Kidney glomerular epithelial cell (primary cell): ENCODE measurements at places on chromosomes 3 and 15.

DNA sequence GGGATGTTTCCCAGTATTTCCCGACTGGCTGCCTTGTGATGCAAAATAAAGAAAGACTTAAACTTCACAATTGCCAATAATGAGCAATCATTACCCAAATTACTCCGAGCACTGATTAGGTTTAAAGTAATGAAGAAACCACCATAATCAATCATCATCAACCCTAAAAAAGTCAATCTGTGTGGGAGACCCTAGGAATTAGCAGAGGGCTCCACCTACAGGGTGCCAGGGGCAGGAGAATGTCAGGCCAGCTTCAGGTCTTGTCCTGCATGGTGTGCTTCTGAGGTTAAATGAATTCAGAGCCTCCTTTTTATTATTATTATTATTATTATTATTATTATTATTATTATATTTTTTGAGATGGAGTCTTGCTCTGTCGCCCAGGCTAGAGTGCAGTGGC lies 478.0 kb upstream of the ARRDC4 start:
- no peak for DNase-seq

- no peak for DNase-seq
These were observed 75.2 kb downstream of the NEK10 start for GRCh38 chr3:27293939-27294338.

GRCh38 chr15:89978914-89979313 lies 22.2 kb upstream of the ZNF710 start:
- DNase-seq: no peak

- peak; percentile 32 for DNase-seq
These were observed 43.8 kb downstream of the ZNF710 start for GRCh38 chr15:90044916-90045371.

DNA sequence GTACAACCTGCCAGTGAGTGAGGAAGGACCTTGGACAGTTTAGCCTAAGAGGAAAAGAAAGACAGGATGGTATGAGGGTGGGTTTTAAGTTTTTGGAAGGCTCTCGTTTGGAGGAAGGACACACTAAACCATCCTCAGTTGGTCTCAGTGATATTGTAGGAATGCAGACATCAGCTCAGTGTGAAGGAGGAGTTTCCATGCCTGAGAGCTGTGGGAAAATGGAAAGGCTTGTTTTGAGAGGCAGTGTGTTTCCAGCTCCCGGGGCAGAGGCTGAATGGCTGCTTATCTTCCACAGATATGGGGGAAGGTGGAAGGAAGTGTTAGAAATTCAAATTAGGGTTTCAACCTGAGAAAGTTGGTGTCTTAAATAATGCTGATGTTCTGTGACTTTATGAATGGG lies 89.6 kb upstream of the MYZAP start:
- DNase-seq: no peak

DNA sequence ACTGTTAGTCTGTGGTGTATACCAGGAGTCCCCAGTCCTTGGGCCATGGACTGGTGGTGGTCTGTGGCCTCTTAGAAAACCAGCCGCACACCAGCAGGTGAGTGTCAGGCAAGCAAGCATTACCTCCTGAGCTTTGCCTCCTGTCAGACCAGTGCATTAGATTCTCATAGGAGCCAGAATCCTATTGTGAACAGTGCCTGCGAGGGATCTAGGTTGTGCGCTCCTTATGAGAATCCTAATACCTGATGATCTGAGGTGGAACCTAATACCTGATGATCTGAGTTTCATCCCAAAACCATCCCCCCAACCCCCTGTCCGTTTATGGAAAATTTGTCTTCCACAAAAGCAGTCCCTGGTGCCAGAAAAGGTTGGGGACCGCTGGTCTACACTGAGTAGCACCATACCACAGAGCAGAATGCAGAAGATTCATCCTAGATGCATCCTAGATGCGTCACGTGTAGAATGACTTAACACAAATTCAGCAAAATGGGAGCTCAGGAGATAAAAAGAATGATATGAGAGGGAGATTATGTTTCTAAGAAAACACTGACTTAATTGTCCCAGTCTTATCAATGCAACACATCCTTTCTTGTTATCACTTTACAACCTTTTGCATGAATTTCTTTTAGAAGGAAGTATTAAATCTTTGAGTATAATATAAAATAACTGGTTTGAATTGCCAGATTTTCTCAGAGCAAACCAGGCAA lies 28.5 kb downstream of the SELENOT start:
- no peak for DNase-seq

DNA sequence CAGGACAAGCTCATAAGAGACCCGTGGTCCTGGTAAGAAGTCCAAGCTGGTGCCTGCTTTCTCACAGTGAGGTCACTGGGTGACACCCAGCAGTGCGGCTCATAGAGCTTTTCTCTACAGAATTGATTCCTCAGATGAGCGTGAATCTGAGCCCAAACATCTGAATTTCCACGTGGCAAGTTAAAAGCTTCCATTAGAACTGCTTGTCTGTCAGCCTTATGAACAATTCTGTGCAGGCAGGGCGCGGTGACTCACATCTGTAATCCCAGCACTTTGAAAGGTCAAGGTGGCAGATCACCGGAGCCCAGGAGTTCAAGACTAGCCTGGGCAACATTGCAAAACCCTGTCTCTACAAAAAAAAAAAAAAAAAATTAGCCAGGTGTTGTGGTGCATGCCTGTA lies 113.1 kb upstream of the ABHD17C start:
- no peak for DNase-seq

- no peak for DNase-seq
These were observed 108.6 kb upstream of the LRRFIP2 start for GRCh38 chr3:37283011-37283410.

DNA sequence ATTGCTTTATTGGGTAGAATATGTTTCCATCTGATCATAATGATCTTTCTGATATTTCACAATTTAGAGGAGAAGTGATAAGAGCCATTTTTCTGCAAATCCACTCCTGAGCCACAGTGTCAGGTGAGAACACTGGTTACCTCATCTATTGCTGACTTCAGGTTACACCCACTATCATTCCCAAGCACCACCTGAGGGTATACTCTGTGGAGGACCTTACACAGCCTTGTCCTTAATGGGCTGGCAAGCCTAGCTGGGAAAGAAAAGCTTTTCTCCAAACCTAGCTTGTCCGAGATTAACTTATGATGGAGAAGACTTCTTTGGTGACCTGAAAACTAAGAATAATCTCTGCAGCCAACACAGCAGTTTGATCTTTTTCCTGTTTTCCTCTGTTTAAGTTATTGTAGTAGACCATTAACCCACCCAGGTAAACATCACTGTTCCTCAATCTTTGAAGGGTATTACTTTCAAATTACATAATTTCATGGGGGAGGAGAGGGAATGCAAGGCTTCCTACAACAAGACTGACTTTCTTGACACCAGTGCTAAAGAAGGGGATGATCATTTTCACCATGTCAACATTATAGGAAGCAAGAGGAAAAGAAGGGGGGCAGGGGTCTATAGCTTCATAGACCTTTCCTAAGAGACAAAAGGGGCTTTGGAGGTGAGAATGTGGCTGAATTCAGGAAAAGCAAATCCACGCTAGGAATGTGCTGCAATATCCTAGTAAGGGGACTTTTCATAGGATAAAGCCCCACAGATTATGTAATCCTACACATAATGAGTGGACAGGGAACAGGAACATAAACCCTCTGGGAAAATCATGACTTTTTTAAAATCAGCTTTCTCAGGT lies 1.7 kb downstream of the NCEH1 start:
- no peak for DNase-seq

- peak; percentile 89 for DNase-seq
These were observed 82.9 kb upstream of the HACD2 start for GRCh38 chr3:123667784-123668183.

GRCh38 chr15:62052713-62053112 lies 7.5 kb downstream of the VPS13C start:
- no peak for DNase-seq

DNA sequence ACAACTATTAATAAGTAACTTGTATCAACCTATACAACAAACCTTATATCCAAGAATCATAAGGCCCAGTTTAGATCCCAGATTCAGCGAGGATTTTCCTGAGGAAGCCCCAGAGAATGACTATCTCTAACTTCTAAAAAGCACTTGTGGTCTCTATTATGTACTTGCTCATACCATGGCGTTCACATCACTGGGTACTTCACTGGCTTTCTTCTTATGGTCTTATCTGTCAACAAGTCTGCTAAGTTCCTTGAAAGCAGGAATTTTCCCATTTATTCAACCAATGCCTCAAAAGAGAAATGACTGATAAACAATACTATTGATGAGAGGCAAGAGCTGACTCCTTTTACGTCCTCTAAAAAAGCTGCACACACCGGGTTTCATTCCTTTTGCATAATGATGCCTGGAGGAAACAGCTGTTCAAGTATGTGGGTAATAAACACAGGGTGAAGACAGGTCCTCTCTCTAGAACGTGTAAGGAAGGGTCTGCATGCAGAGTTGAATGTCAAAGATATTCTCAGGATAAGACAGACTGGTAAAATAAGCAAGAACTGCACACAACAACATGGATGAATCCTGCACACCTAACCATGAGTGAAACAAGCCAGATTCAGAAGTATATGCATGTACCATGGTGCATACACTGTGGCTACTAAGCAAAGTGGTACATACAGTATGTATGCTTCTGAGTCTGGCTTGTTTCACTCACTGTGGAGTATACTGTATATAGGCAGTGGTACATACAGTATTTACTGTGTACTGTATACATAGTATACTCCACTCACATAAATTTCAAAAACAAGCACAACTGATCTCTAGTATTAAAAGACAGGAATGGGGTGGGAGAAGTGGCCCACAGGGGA lies 408.7 kb downstream of the SHQ1 start:
- DNase-seq: no peak

DNA sequence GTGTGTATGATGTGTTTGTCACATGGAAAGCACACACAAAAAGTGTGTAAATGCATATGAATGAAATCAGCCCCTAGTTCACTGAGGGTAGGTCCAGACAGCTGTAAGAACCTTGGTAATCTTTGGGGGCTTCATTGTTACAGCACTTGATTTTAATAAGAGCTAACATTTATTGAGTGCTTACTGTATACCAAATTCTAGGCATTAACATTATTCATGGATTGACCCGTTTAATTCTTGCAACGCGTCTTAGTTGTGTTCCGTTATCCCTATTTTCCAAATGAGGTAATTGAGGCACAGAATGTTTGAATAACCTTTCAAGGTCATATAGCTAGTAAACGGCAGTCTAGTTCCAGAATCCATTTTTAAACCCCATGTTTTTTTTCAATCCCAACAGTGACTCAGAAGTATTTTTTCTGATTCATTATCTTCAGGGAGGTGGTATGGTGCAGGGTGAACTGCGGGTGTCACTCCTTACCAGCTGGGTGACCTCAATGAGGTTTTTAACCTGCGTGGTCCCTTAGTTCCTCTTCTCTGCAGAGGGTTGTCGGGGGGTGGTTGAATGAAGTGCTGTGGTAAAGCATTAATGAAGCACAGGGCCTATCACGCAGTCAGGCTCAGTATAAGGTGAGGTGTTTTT lies 14.2 kb downstream of the RAB8B start:
- DNase-seq: peak; percentile 47

- DNase-seq: no peak
These were observed 989 bp upstream of the VGLL3 start for GRCh38 chr3:86991840-86992435.

GRCh38 chr3:33439546-33440327 lies 468 bp downstream of the UBP1 start:
- peak; percentile 32 for DNase-seq

DNA sequence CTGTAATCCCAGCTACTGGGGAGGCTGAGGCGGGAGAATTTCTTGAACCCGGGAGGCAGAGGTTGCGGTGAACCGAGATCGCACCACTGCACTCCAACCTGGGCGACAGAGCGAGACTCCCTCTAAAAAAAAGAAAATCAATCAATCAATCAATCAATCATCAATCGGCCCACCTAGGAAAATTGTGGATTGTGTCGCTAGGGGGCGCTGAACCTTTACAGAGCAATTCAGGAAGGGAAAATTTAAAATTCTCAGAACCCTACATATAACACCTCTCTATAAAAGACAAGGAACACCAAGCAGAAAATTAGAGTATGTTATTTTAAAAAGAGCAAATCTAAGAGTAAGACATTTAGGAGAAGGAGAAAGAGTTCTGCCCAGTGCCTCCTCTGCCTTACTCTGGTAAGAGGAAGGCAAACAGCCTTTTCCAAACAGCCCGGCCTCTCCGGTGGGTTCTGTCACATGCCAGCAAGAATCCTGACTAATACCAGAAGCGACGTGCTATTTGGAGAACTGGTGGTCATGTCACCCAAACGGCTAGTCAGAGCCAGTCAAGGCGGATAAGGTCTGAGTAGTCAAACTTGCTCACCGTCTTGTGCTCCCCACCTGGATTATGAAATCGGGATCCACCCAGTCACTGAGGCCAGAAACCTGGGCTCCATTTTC lies 22.3 kb upstream of the SMCO1 start:
- no peak for DNase-seq
